T follicular helper cell (primary cell): ENCODE measurements at places on chromosomes 5 and 9.

- DNase-seq: no peak
These were observed 13.8 kb downstream of the TBC1D2 start for GRCh38 chr9:98241357-98242300.

DNA sequence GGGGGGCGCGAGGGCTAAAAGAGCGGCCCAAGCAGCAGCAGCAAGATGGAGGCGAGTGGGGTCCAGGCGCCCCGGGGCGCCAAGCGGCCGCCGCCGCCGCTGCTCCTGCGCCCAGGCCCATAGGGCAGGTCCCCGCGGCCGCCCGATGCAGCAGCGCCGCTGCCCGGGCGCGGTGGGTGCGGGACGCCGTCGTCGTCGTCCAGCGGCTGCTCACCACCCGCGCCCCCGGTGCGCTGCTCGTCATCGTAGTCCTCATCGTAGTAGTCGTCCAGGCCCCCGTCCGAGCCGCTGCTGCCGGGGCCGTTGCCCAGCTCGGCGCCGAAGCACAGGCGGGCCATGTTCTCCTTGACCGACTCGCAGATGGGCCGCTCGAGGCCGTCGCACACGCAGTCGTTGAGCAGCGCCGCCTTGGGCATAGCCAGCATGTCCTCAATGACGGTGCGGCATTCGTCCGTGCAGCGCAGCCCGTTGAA is 1.5 kb downstream of the GAS1 start:
- no peak for DNase-seq

DNA sequence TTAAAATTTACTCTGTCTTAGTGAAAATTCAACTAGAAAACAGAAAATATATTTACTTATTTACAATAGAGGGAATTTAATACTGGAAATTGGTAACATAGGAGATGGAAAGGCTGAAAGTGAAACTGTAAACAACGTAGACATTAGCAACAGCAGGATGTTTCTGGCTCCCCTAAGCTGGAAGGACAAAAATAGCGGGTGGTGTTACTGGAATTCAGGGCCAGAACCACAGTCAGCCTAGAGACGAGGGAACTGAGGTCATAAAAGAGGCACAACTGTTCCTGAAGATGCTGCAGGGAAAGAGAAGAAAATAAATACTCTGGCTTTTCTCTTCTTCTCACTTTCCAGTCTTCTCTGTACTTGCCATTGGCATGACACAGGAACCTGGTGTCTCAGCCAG is 80.4 kb upstream of the NIPBL start:
- no peak for DNase-seq

GRCh38 chr9:17082343-17083064 is 52.3 kb upstream of the CNTLN start:
- DNase-seq: no peak

GRCh38 chr5:50593681-50594080 is 72.8 kb upstream of the PARP8 start:
- no peak for DNase-seq

GRCh38 chr9:124140941-124141568 is 116.7 kb upstream of the NEK6 start:
- DNase-seq: no peak
